ENCODE measurements at places on chromosomes 12 and 14.

GRCh38 chr14:50007123-50007903 lies 109.1 kb downstream of the VCPKMT start:
- DNase-seq, result no peak

DNA sequence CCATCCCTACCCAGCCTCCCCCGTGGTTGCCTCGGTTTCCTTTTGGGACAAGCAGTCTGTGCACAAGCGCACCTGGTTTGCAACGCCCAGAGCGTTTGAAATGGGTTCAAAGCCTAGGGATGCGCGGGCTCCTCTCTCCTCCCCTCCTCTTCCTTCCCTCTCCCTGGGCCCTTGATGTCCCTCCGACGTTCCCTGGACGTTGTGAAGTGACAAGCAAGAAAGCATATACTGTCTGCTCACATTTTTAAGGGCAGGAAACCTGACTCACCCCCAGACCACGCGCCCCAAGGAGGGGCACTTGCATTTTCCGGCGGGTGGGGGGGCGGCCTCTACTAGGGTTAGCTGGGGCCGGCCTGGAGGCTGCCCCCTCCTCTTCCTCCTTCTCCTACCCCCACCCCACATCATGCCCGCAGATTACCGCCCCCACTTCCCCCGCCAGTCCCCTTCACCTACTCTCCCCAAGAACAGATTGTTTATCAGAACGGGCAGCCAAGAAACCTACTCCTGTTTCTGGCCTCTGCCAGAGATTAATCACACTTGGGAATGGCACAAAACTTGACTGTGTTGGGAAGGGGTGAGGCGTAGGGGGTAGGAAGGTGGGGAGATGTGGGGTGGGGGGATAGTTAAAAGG lies 9.5 kb upstream of the IRF2BPL start:
- DNase-seq, result peak; percentile 42

GRCh38 chr14:55620277-55620676 lies 40.3 kb downstream of the KTN1 start:
- no peak for DNase-seq

GRCh38 chr12:7837366-7837765 lies 35.3 kb downstream of the SLC2A14 start:
- DNase-seq, result no peak
